ENCODE measurements at places on chromosomes 3 and 15.
A peak's percentile ranks its signal among the peaks of the same experiment; 100 is the strongest.

- DNase-seq: peak; percentile 57
Measured at GRCh38 chr3:112136959-112137693, 4.1 kb upstream of the GCSAM start.

DNA sequence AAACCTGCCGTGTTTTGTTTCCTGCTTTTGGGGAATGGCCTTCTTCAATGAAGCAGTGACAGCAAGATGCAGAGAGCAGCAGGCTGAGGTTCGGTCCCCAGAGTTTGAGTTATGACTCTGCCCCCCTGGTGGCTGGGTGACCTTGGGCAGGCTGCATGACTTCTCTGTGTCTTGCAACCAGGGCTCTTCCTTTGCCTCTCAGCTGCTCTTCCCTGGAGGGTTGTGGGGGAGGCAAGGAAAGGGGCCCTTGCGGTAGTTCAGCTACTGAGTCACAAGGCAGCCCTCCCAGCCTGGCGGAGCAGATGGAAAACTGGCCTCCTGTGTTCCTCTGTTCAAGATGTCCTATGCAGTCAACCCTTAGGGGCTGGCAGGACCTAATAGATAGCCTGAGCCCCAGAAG lies 17.1 kb downstream of the CTXND1 start:
- no peak for DNase-seq

GRCh38 chr3:42505128-42505848 lies 2.8 kb downstream of the VIPR1 start:
- no peak for DNase-seq

GRCh38 chr15:90597577-90597976 lies 67.9 kb downstream of the CRTC3 start:
- DNase-seq: no peak

GRCh38 chr3:106130384-106131198 lies 261.8 kb upstream of the CBLB start:
- no peak for DNase-seq
